ENCODE measurements at places on chromosomes 3 and 15. TPM values are rescaled to one million over a fixed set of nuclear protein-coding genes. Genes with fewer than 3 reads are reported as not detected.

GRCh38 chr3:38544926-38545325 is 48.8 kb downstream of the EXOG start:
- no peak for DNase-seq

- no peak for DNase-seq
Measured at GRCh38 chr3:157871838-157872460, 234.3 kb downstream of the SHOX2 start.

GRCh38 chr15:62777671-62778070 is 264.9 kb upstream of the TPM1 start:
- peak; percentile 75 for DNase-seq

NAALADL2 gene
- total RNA-seq = 11.6 TPM

PLS1 gene
- total RNA-seq = 0.83 TPM
